Activated CD4-positive, alpha-beta memory T cell treated with anti-CD3 and anti-CD28 coated beads for 36 hours (primary cell): ENCODE measurements at places on chromosomes 11 and 22. TPM values are rescaled to one million over a fixed set of nuclear protein-coding genes. Genes with fewer than 3 reads are reported as not detected.

DNA sequence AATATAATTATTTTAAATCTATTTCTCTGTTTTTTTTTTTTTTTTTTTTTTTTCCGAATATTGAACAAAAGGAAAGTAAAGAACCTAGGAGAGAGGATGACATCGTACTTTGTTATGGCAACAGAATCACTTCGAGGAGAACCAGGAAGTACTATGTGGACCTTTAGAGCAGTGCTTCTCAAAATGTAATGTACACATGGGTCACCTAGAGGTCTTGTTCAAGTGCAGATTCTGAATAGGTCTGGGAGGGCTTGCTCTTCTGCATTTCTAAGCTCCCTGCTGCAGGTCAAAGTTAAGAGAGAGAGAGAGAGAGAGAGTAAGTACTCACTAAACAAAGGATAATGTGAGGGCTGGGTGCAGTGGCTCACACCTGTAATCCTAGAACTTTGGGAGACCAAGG, 419.5 kb upstream of the TENM4 start:
- no peaks in the 10 kb centered on the region for H3K27me3 ChIP-seq
- no peak for DNase-seq
- no peaks in the 10 kb centered on the region for H3K4me1 ChIP-seq
- H3K27ac ChIP-seq, result no peak overlapping the region
- H3K36me3 ChIP-seq, result no peaks in the 10 kb centered on the region

GRCh38 chr11:112082729-112083128, 3.8 kb downstream of the TIMM8B start:
- no peak overlapping the region for H3K4me3 ChIP-seq
- H3K27me3 ChIP-seq, result peaks cover 2% of the 10 kb centered on the region
- peak; percentile 63 for DNase-seq

GRCh38 chr22:39087881-39088684, 9.0 kb upstream of the APOBEC3H start:
- H3K4me3 ChIP-seq, result no peak overlapping the region
- H3K27me3 ChIP-seq, result no peaks in the 10 kb centered on the region
- peaks cover 72% of the 10 kb centered on the region for H3K4me1 ChIP-seq
- no peak for DNase-seq

GRCh38 chr11:68327586-68328370, 15.4 kb downstream of the LRP5 start:
- H3K4me3 ChIP-seq, result no peak overlapping the region
- peaks cover 47% of the 10 kb centered on the region for H3K4me1 ChIP-seq
- no peak for DNase-seq
- no peak overlapping the region for H3K27ac ChIP-seq
- no peaks in the 10 kb centered on the region for H3K36me3 ChIP-seq
- H3K27me3 ChIP-seq, result no peaks in the 10 kb centered on the region

GRCh38 chr11:47333886-47334443, 18.5 kb downstream of the MYBPC3 start:
- no peaks in the 10 kb centered on the region for H3K4me1 ChIP-seq
- H3K27me3 ChIP-seq, result no peaks in the 10 kb centered on the region
- no peak overlapping the region for H3K27ac ChIP-seq
- H3K36me3 ChIP-seq, result no peaks in the 10 kb centered on the region
- no peak for DNase-seq
- no peak overlapping the region for H3K4me3 ChIP-seq

RAB36 gene
- 0.31 TPM for total RNA-seq
